ENCODE measurements at places on chromosomes 5 and 9.

DNA sequence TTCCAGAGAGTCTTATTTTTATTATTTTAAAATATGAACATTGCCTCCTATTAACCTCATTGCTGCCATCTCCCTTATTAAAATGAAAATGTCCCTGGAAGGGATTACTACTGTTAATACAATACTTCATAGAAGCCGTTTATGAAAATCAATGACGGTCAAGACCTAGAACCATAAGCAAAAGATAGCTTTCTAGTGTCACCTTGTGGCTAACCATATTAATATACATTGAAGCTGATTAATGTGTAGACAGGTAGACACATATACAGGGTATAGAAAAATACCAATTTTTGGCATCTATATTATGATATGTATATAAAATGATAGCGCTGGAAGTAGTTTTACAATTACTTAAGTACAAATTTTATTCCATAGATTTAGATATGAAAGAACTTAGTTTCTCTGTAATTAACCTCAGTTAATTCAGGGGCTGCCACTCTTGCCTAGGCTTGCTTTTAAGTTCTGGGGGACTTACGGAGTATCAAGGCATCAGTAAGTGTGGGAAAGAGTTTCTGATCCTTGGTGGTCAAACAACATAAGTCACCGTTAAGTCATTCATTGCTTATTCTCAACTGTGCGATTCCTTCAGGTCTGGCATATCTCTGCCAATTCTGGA, 2.5 kb upstream of the YTHDC2 start:
- no peak for DNase-seq

DNA sequence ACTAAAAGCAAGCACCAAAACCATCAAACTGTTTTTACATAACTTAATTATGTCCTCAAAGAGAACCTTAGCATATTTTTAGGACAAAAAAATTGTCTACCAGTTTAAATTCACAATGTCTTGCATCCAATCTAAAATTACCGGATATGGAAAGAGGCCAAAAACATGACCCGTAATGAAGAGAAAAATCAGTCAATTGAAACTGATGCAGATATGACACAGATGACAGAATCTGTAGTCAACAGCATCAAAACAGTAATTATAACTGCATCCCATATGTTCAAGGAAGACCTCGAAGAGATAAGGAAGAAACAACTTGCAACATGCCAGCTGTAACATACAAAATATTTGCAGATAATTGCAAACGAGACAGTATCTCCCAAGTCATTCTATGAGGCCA, 473.2 kb downstream of the SEMA5A start:
- DNase-seq = no peak

GRCh38 chr5:15304066-15304731, 195.8 kb upstream of the FBXL7 start:
- no peak for DNase-seq

GRCh38 chr5:117701062-117701461, 1126.4 kb upstream of the SEMA6A start:
- no peak for DNase-seq
